Activated T-cell treated with anti-CD3 and anti-CD28 coated beads for 4 hours (primary cell): ENCODE measurements at places on chromosomes 11 and 22.

DNA sequence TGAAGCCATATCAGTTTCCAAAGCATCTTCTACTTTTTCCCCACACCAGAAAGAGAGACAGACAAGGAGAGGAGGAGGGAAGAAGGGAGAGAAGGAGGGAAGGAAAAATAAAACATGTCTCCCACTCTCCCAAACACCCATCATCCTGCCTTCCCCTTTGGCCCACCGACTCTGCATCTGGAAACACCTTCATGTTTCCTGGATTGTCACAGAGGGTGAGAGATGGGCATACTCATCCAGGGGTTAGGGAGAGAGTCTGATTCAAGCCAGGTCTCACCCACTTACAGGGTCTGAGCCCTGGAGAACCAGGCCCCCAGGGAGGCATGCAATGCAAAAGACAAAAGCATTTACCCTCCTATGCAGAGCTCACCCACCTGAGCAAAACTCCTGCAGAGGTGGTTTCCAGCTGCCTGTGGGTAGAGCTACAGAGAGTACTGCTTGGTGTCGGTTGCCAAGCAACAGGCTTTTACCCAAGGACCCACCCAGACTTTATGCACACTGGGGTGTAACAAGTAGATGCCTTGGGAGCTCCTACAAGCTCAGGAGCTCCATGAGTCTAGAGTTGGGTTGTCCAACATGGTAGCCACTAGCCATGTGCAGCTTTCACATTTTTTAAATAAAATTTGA is 33.4 kb downstream of the MN1 start:
- DNase-seq, result no peak

- no peak for DNase-seq
Measured at GRCh38 chr11:123719452-123719851, 22.0 kb downstream of the ZNF202 start.

- DNase-seq, result no peak
Measured at GRCh38 chr11:1966531-1966930, 19.4 kb downstream of the MRPL23 start.

DNA sequence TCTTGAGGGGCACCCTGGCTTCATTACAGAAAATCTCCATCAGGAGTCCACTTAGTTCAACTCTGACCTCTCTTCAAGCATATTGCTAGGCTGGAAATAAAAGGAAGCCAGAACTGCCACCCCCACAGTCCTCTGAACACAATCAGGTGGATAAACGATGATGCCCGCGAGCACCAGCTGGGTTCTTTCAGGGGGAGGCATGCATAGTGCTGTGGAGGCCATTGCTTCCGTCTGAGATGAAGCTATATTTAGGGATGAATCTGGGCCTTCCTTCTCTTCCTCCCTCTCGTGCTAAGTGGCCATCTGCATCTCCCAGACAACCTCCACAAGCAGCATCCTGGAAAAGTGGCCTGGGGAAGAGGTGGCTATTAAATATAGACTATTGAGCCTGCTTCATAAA is 3.9 kb upstream of the MICAL2 start:
- DNase-seq, result no peak

GRCh38 chr11:15851051-15851498 is 505.3 kb downstream of the SOX6 start:
- no peak for DNase-seq

- no peak for DNase-seq
Measured at GRCh38 chr11:75520688-75521087, 5.1 kb downstream of the GDPD5 start.
